ENCODE measurements at places on chromosomes 6 and 20.

DNA sequence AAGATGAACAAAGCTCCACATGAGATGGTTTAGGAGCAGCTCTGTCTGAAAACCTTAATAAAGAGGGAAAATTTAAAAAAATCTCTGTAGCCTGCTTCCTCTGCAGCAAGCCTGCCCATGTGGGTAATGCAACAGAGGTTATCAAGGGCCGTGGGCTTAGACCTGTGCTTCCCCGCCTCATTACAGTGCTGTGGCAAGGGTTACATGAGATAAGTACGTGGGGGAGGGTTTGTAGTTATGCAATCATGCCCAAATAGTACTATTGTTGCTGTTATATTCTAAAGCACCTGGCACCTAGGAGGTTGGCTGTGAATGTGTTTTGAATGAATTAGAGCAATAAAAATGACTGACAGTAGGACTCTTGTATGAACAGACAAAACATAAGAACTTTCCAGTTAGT lies 68.3 kb downstream of the PKHD1 start:
- no peak for DNase-seq

- DNase-seq, result no peak
Measured at GRCh38 chr20:13930281-13930680, 60.1 kb downstream of the SEL1L2 start.

DNA sequence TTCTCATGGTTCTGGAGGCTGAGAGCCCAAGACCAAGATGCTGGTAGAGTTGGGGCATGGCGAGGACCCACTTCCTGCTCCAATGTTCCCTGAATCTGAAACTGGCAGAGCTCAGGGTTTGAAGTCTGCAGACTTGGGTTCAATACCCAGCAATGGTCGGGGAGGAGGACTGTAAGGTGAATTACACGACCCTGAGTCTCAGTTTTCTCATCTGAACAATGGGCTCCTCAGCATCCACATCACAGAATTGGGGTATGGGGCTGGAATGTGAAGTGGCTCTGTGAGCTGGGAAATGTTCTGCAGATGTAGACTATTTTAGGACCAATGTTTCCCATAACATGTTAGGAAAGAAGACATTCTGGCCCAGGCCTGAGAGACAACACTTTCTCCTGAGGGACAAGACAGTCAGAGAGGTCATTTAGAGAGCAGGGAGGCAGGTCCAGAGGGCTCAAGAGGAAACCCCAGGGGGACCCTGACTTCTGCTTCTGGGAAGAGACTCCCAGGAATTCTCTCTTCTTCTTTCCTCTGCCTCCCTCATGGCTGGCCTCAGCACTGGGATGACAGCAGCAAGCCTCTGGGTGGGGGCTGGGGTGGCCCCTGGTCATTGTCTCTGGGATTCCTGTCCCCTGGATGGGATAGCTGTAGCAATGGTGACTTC lies 141.3 kb upstream of the PMEPA1 start:
- DNase-seq, result no peak

DNA sequence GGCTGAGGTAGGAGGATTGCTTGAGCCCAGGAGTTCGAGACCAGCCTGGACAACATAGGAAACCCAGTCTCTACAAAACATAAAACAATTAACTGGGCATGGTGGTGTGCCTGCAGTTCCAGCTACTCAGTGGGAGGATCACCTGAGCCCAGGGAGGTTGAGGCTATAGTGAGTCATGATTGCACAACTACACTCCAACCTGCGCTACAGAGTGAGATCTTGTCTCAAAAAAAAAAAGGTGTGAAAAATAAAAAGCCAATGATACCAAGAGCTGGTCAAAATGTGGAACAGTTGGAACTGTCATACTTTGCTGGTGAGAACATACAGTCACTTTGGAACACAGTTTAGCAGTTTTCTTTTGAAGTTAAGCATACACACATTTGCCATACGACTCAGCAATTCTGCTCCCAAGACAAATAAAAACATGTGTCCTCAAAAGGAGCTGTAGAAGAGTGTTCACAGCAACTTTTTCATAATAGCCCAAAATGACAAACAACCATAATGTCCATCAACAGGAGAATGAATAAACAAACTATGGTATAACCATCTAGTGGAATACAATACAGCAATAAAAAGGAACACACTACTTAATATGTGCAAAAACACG lies 21.6 kb upstream of the FKBP5 start:
- DNase-seq, result peak; percentile 55

GRCh38 chr6:99185525-99185924 lies 163.9 kb downstream of the FAXC start:
- DNase-seq, result no peak

DNA sequence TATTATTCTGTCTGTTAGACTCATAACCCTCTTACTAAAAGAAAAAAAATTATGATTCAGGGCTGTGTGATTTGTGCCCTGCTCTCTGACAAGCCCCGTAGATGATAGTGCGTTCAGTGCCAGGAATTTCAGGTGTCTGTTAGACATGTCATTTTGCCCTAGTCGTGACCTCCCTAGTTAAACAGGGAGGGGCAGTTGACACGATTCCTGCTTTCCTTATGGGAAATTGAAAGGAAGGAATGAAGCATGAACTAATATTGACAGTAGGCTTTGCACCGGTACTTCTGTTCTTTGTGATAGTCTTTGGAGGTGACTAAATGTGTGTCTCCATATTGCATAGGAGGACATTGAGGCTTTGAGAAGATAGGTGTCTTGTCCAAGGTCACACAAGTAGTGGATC lies 26.3 kb downstream of the RPRD1B start:
- no peak for DNase-seq

DNA sequence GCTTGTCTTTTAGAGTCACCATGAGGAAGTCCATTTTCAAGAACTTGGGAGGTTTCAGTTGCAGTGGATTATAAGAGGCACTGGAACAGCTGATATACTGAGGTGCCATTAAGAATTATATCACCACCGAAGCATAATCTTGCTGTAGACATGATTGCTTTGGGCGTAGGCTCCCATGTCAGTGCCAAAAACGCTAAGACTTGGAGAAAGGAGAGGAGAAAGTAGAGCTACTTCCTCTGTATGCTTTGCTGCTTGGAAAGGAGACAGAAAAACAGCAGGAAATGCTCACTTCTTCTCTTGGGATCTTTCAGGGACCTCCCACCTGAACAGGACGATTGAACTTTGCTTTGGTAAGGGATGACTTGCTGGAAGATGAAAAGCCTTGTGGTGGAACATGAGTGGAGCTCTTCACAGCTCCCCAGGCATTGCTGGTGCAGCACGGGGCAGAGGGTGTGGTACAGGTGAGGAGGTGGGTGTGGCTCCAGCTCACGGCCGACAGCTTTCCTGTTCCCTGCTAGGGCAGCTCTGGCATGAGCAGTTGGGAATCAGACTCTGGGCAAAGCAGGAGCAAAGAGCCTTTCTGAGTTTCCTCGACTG lies 190.4 kb upstream of the JAG1 start:
- DNase-seq, result no peak

DNA sequence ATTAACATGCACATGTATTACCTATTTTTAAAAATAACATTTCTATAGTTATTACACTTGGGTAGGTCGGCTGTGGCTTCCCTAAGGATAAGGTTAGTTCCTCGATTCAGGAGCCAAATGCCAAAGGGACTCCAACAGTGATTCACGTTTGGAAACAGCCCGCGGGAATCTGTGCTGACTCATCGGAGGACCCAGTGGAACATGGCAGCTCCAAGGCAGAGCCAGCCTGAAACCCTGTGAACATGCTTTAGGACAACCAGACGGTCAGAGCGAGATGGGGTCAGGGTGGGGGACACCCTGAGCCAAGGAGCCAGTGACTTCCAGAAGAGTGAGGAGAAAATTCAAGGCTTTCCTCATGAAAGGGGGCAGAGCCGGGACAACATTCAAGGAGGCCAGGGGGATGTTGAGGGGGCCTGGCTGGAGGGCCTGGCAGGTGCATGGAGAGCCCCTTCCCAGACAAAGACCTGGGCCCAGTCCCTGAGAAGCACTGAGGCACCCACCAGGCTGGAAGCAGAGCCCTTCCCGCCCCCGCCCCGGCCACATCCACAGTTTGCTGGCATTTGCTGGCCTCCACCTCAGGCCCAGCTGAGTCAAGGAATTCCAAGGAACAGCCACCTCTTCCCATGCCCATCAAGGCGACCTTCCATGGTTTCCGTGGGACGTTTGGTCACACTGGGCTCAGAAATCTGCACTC lies 133.2 kb downstream of the SNX5 start:
- DNase-seq, result no peak

DNA sequence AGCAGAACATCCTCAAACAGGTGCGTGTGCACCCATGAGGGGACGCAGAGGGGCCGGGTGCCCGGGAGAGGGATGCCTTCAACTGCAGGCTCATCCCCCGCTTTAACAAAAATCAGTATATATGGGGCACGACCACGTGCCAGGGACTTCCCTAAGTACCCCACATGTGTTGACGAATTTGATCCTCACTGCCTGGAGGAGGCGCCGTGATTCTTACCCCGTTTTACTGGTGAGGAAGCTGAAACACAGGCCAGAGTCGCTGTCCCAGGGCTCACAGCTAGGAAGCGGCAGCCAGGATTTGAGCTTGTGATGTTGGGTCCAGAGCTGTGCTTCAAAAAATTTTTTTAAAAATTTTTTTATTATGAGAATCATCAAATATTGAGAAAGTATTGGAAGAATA lies 44.8 kb downstream of the ITPR3 start:
- DNase-seq, result no peak

DNA sequence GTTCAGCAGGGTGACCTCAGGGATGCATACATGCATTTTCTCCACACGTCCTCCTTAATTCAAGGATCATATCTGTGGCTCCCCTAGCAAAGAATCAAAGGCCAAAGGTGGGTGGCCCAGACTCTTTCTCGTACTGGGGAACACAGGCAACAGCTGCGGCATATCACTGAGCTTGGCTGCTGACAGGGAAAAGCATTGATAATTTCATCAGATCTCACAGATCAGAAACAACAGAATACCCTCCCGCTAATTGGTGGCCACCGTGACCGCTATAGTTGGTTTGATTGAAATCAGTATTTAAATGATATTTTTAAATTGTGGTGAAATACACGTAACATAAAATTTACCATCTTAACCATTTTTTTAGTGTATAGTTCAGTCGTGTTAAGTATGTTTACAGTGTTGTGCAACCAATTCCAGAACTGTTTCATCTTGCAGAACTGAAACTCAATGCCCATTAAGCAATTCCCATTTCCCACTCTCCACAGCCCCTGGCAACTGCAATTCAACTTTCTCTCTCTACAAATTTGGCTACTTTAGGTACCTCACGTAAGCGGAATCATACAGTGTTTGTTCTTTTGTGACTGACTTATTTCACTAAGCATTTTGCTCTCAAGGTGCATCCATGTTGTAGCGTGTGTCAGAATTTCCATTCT lies 74.7 kb upstream of the TMEM170B start:
- DNase-seq, result no peak

DNA sequence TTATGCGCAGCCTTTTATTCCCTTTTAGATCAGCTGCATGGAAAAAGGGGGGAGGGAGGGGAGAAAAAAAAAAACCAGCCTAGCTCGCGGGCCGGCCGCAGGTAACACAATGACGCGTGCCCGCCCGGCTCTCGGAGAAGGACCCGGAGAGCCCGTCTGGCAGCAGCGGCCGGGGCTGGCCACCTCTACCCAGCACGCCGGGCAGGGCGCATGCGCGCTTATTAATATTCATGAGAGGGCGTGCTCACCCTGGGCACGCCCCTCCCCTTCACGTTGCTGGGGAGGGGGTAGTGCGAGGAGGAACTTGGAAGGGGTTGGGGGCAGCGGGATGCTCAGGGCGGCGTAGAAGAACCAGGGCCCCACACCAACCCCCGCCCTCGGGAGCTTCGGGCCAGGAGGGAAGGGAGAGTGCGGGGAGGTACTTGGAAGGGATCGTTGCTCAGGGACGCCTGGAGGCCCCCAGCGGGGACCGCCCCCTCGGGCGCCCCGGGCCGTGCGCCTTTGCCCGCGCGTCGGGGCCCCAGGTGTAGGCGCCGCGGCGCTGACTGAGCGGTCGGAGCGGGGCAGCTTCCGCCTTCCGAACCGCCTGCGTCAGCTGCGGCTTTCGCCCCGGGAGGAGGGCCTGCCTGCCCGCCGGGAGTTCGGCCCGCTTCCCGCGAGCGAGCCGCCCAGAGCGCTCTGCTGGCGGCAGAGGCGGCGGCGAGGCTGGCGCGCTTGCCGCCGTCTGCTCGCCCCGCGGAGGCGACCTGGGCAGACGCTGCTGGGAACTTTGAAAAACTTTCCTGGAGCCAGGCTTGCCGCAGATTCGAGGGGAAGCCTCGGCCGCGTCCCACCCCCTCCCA lies at the start of gene JAG1:
Gene JAG1, minus strand, starts transcription at position 158 of the 842 bp plus-strand sequence. CDS start 469 bp downstream, outside the sequence.
- peak; percentile 80 for DNase-seq

DNA sequence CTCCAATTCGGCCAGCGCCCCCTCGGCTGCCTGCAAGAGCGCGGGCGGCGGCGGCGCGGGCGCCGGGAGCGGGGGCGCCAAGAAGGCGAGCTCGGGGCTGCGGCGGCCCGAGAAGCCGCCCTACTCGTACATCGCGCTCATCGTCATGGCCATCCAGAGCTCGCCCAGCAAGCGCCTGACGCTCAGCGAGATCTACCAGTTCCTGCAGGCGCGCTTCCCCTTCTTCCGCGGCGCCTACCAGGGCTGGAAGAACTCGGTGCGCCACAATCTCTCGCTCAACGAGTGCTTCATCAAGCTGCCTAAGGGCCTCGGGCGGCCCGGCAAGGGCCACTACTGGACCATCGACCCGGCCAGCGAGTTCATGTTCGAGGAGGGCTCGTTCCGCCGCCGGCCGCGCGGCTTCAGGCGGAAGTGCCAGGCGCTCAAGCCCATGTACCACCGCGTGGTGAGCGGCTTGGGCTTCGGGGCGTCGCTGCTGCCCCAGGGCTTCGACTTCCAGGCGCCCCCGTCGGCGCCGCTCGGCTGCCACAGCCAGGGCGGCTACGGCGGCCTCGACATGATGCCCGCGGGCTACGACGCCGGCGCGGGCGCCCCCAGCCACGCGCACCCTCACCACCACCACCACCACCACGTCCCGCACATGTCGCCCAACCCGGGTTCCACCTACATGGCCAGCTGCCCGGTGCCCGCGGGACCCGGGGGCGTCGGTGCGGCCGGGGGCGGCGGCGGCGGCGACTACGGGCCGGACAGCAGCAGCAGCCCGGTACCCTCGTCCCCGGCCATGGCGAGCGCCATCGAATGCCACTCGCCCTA lies 963 bp downstream of the FOXF2 start:
- DNase-seq, result no peak

GRCh38 chr20:13274275-13274861 lies 53.3 kb downstream of the ISM1 start:
- DNase-seq, result no peak

DNA sequence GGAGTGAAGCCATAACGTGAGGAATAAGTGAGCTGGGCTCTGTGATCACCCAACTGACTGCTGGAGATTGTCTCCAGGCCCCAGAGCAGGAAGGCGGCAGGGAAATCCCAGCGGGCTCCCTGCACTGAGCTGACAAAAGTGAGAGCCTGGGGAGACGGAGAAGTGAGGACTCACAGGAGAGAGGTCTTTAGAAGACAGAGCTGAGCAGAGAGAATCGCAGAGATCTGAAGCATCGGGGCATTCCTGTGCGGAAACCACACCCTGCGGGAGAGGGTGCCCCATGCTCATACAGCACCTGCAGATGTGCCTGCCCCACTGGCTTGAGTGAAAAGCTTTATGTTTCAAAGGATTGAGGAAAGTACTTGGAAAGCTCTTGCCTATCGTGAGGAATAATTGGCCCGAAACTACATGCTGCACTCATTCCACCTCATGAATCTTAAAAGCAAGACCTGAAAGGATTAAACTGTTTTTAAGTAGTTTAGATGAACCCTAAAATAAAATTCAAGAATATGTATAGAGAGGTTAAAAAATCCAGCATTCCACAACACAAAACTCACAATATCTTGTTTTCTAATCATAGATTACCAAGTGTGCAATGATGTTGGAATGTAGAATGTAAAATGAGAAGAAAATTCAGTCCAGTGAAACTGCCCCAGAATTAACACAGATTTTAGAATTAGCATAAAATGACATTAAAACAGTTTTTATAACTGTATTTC lies 17.7 kb upstream of the THBS2 start:
- DNase-seq, result no peak

- DNase-seq, result no peak
Measured at GRCh38 chr6:21754891-21755290, 161.3 kb downstream of the SOX4 start.

All from activated naive CD4-positive, alpha-beta T cell treated with anti-CD3 and anti-CD28 coated beads, Interleukin-2, amount 50 U/mL, for 72 hours (primary cell).